ENCODE measurements at places on chromosomes 11 and 22.

DNA sequence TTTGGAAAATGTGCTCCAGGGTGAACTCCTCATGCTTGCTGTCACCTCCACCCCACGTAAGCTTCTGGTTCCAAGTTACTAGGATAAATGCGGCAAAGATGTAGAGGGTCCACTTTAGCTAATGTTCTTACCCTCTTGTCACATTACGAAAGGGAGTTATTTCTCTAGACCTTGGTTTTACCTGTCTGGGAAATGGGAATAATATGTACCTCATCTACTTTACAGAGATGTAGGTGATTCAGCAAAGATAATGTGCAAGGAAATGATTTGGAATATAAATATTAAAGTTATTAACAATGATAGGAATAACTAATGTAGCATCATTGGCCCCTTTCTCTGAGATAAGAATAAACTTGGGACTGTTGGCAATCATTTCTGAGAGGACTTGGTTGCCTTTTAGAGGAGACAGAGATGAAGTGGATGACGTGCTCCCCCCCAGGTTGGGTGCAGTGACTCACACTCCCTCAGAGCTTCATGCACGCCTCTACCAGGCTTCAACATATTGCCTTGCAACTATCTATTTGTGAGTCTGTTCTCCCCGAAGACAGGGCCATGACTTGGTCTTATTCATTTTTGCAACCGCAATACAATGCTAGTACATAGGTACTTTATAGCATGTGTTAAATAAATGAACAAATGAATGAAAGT is 97.1 kb downstream of the ME3 start:
- no peak for DNase-seq

DNA sequence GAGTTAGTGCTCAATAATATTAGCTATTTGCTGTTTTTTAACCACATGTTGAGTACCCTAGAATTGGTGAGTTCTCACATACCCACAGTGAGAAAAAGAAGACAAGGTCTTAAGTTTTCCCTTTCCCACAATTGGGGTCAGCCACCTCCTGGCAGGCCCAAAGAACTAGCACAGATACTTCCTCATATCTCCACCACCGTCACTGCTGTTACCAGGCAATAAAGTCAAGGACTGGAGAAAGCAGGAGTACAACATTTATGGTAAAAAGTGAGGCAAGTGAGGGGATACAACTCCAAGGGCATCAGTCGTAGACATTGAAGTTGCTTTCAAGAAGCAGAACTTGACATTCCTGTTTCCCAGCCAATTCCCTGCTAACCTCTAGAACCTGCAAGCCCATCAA is 19.6 kb downstream of the ELP4 start:
- no peak for DNase-seq

DNA sequence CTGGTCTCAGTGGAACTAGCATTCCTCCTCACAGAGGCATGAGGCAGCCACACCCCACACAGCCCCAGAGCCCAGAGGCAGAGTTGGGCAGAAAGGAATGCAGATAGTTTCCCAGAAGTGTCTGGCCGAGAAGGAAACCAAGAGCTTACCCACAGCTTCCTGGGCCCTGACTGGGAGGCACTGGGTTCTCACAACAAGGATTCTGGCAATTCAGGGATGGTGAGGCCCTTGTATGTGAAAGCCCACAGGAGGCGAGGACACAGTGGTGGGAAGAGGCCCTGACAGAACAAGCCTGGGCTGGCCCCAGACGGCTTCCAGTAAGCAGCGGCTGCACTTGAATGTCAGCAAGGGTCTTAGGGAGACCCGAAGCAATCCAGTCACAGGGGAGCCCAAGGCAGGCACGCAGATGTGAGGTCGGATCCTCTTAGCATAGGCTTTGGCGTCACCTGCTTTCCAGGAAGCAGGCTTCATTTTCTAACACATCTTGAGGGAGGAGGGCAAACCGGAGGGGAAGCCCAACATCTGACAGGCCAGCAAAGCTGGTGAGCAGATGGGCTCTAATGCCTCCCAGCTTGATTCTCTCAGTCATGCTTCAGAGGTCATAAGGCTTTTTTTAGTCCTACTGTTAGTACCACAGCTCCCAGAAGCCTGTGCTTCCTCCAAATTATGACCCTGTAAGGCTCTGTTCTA is 78.3 kb upstream of the AKIP1 start:
- DNase-seq, result no peak

- no peak for DNase-seq
These were observed 93.5 kb downstream of the GRAMD1B start for GRCh38 chr11:123523539-123523938.

GRCh38 chr11:18106688-18107087 is 806 bp upstream of the SAAL1 start:
- DNase-seq, result no peak

- DNase-seq, result no peak
These were observed 18.1 kb upstream of the FCHSD2 start for GRCh38 chr11:73160005-73160760.

GRCh38 chr11:102279641-102280170 is 37.6 kb upstream of the BIRC3 start:
- no peak for DNase-seq

DNA sequence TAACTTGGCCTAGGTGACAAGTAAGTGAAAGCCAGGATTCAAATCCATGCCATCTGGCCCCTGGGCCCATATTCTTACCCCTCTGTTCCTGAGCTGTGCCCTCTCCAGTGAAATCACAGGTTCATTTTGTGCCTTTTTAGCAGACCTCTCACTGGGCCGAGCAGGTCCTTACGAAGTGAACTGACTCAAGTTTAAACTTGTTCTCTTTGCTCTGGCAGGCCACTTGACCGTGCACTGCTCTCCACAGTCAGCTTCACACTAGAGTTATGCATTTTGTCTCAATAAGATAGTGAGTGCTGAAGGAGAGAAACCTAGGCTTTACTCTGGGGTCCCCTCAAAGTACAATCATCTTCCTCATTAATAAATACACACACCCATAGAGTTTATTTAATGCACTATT is 40.7 kb downstream of the ARFGAP3 start:
- DNase-seq, result no peak

GRCh38 chr22:25797498-25798290 is 55.7 kb downstream of the MYO18B start:
- no peak for DNase-seq

DNA sequence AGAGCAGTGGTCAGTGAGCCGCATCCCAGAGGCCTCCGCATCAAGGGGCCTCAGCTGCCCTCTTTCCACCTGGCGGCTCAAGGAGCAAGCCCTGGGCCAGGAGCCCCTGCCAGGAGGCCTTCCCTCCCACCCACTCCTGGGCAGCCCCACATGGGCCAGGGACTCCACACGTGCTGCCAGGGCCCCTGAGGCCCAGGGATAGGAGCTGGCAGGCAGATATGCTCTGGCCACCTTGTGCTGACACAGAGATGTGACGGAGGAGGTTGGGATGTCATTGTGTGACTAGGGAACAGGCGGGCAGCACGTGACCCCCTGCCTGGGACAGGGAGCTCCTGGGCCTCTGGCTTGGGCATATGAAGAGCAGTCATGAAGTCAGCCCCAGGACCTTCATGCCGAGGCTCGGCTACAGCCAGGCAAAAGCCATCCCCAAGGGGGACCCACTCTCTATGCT is 77.9 kb downstream of the PIWIL3 start:
- no peak for DNase-seq

DNA sequence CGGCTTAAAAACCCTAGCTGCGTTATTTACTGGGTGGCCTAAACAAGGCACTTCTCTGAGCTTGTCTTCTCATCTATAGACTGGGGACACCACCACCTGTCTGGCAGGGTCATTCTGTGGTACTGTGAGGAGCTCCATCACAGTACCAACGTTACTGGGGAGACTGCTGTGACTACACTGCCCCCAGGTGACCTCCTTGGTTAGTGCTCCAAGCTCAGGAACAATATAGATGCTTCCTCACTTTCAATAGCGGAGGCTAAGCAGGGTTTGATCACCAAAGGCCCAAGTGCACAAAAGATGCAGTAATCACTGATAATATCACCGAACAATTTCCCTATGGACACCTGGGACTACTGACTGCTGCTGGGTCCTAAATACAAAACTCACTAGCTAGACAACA is 18.8 kb downstream of the PRPF19 start:
- DNase-seq, result no peak
